ENCODE measurements at places on chromosomes 6 and 20. TPM values are rescaled to one million over a fixed set of nuclear protein-coding genes. Genes with fewer than 3 reads are reported as not detected.

Gene PAK5
- total RNA-seq = 18.8 TPM

Gene MUC21
- total RNA-seq = not detected

Gene GPLD1
- 26.9 TPM for total RNA-seq

Gene LINC00237
- 1.3 TPM for total RNA-seq

Gene TRIM15
- total RNA-seq = not detected

Gene SEMG2
- total RNA-seq = not detected

Gene PSMB1
- 120 TPM for total RNA-seq

Gene KIF13A
- 35.2 TPM for total RNA-seq

Gene TP53TG5
- 41.1 TPM for total RNA-seq

Gene MMP24
- total RNA-seq = 18.2 TPM

Gene SAMD10
- total RNA-seq = 8.7 TPM

Gene PAQR8
- total RNA-seq = 100 TPM

Gene NUDT3
- total RNA-seq = 184 TPM

Gene TGM3
- 0.41 TPM for total RNA-seq

Gene SGK2
- total RNA-seq = 17.7 TPM

Gene KCNB1
- 150 TPM for total RNA-seq

All from dorsolateral prefrontal cortex (tissue), 122 donors.